ENCODE measurements at places on chromosomes 12 and 14. TPM values are rescaled to one million over a fixed set of nuclear protein-coding genes. Genes with fewer than 3 reads are reported as not detected.

Gene AKAP5
- total RNA-seq = 0.74 TPM

Gene SYNDIG1L
- total RNA-seq = 0.51 TPM

Gene OTX2
- total RNA-seq = not detected

Gene RNASE4
- total RNA-seq = 9.7 TPM

Gene TMEM119
- 3.8 TPM for total RNA-seq

Gene KCNH3
- 2.3 TPM for total RNA-seq

Gene PTPRO
- total RNA-seq = 3.2 TPM

Gene GZMB
- not detected for total RNA-seq

Gene PLEKHG7
- not detected for total RNA-seq

Gene KIF5A
- 2.1 TPM for total RNA-seq
